ENCODE measurements at places on chromosomes 5 and 9. TPM values are rescaled to one million over a fixed set of nuclear protein-coding genes. Genes with fewer than 3 reads are reported as not detected.

RORB gene
- under 0.01 TPM for total RNA-seq

MEIKIN gene
- not detected for total RNA-seq

PHF19 gene
- 36.4 TPM for total RNA-seq

PARP8 gene
- total RNA-seq = 20.7 TPM

ALDOB gene
- not detected for total RNA-seq

CDKN2B gene
- total RNA-seq = 74.0 TPM

BTNL8 gene
- not detected for total RNA-seq

FRMPD1 gene
- under 0.01 TPM for total RNA-seq

PCDHGB3 gene
- 6.8 TPM for total RNA-seq

GFRA3 gene
- not detected for total RNA-seq

BTNL3 gene
- not detected for total RNA-seq

SLC4A9 gene
- not detected for total RNA-seq

ANKRD18B gene
- 35.6 TPM for total RNA-seq

LMBRD2 gene
- total RNA-seq = 40.1 TPM

FBN2 gene
- total RNA-seq = 217 TPM

TTC23L gene
- 0.30 TPM for total RNA-seq

SPTLC1 gene
- 123 TPM for total RNA-seq

RASEF gene
- 0.28 TPM for total RNA-seq

C7 gene
- total RNA-seq = not detected

F2RL2 gene
- total RNA-seq = 5.6 TPM

TAS2R1 gene
- total RNA-seq = not detected

CDC42SE2 gene
- 24.6 TPM for total RNA-seq

DNM1 gene
- total RNA-seq = 14.2 TPM

FCN2 gene
- not detected for total RNA-seq

INSL4 gene
- not detected for total RNA-seq

FGD3 gene
- not detected for total RNA-seq

PFN3 gene
- not detected for total RNA-seq

CD72 gene
- 1.2 TPM for total RNA-seq

CDH12 gene
- total RNA-seq = not detected

SPATA31E1 gene
- not detected for total RNA-seq

KIF20A gene
- total RNA-seq = 3.9 TPM

MZB1 gene
- not detected for total RNA-seq

DAB2IP gene
- 20.1 TPM for total RNA-seq
